ENCODE measurements at places on chromosomes 12 and 14.

GRCh38 chr14:87203346-87203745, 789.6 kb downstream of the GALC start:
- no peak for DNase-seq

GRCh38 chr12:43836475-43836989, 651 bp downstream of the TMEM117 start:
- DNase-seq = no peak

- no peak for DNase-seq
These were observed 1.8 kb downstream of the PMCH start for GRCh38 chr12:102195826-102196225.

- no peak for DNase-seq
These were observed 92.8 kb downstream of the FRMD6 start for GRCh38 chr14:51744372-51745130.

- DNase-seq = no peak
These were observed 78.2 kb downstream of the IRF2BPL start for GRCh38 chr14:76950055-76951020.

- peak; percentile 17 for DNase-seq
These were observed 333.6 kb downstream of the TMEM121 start for GRCh38 chr14:105859717-105860614.

All from stimulated activated CD4-positive, alpha-beta T cell treated with anti-CD3 and anti-CD28 coated beads, Interleukin-2, amount 100 ng/mL, for 24 hours (primary cell).